ENCODE measurements at places on chromosomes 16 and 17.

- peak; percentile 87 for DNase-seq
These were observed 5.6 kb downstream of the CORO6 start for GRCh38 chr17:29617125-29617480.

DNA sequence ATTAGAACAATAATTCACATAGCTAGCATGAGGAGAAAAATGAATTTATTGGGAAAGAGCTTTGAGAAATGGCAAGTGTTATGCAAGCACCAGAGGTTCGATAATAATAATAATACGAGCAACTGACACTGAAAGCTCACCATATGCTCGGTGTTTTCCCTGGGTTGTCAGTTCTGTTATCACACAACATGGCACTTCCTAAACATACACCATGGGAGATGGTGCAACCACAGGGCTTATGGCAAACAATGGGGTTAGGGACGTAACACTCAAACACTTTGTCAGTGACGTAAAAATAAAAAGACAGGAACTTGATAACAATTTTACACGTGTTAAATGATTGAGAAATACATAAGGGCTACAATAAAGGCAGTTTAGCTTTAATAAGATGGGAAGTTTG is 23.7 kb downstream of the OR1D5 start:
- DNase-seq, result no peak

GRCh38 chr16:52069866-52070265 is 477.1 kb downstream of the TOX3 start:
- DNase-seq, result peak; percentile 59

GRCh38 chr16:72101195-72101594 is 7.5 kb downstream of the DHX38 start:
- no peak for DNase-seq

DNA sequence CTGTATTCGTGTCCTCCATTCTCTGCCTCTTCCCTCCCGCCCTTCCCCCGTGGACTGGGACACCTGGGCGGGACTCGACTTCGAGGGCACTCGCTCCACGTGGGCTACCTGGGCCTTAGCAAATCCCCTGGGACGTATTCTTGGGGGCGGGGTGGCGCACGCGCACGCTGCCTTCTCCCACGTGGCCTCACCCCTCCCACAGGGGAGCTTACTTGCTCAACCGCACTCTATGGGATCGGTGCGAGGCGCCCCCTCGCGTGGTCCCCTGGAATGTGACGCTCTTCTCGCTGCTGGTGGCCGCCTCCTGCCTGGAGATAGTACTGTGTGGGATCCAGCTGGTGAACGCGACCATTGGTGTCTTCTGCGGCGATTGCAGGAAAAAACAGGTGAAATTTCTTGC is 3.5 kb downstream of the VMO1 start:
- no peak for DNase-seq
